Stimulated activated CD8-positive, alpha-beta memory T cell treated with anti-CD3 and anti-CD28 coated beads, Interleukin-15, amount 100 ng/mL, for 48 hours (primary cell): ENCODE measurements at places on chromosomes 2 and 18.

DNA sequence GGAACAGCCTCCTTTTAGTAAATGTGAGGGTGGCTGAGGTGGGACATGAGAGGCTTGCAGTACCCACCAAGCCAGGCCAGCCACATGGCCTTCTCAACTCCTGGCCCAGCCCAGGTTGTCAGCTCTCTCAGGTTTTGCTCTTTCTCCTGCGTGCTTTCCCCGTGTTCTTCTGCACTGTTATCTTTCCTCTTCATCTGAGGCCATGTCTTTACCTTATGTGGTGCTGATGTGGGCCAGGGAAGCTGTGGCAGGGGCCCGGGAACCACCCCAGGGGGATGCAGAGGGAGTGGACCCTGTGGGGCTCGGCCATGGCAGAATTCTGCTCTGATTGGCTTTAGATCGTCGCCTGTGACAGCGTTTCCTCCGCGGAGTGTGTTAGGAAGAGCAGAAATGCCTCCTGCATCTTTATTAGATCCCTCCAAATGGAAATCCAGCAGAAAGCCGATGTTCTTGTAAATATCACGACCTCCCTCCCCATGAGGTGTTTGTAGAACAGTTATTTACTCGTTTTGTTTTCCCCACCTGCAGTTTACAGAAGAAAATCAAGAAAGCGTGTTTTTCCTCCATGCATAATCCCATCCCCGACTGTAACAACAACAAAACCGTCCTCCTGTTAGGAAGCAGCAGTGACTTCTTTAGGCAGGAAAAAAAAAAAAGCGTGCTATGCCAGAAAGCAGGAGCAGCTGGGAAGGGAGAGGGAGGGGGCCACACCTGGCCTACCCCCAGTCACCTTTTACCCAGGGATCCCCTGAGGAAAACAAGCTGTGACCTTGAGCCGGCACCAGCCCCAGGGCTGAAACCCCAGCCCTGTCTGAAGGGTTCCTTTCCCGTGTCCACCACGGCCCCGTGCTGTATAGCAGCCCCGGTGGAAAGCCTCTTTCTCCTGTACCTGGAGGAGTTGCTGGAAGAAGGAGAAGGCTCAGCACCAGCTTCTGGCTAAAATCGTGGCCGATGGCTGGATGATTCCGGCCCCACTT is 54.8 kb downstream of the HPCAL1 start:
- DNase-seq = no peak

- DNase-seq = no peak
Observed at GRCh38 chr2:45962177-45962921, 310.9 kb downstream of the PRKCE start.

GRCh38 chr2:99572373-99573164 is 82.8 kb upstream of the REV1 start:
- DNase-seq = no peak

GRCh38 chr2:174177316-174177890 is 70.9 kb downstream of the OLA1 start:
- no peak for DNase-seq

DNA sequence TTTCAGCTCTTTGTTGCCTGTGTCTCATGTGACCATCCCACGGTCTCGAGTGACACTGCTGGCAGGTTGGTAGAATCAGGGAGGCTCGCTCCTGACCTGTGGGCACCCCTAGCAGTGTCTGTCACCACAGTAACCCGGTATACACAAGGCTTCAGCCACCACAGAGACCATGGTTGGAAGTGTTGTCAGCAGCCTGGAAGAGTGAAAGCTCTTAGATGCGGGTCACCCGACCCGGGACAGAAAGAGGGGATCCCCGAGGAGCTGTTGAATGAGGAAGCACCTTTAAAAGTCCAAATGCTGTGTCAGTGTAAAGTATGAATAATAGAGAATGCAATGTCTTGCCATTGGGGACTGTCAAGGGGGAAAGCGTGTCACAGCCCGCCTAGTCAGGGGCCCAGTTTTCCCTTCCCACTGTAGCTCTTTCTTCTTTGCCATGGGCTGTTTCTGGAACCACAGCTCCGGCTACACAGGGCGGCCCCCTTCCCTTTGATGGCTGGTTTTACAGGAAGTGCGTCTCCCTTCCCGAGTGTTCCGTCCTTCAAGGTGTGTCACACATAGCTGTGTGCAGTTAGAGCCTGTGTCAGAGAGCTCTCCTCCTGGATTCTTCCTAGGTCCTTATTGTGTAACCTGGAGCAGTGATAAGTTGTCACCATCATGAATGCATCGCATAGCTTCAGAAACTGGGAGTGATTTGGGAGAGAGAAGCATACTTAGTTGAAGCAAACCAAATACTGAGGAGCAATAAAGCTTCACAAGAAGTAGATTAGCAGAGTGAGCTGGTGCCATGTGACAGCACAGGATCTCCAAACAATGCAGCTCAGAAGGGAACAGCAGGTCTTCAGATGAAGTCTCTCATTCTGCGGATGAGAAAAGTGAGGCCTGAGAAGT is 81.4 kb downstream of the MTCL1 start:
- no peak for DNase-seq

- DNase-seq = no peak
Observed at GRCh38 chr2:124834331-124834730, 809.2 kb downstream of the CNTNAP5 start.

DNA sequence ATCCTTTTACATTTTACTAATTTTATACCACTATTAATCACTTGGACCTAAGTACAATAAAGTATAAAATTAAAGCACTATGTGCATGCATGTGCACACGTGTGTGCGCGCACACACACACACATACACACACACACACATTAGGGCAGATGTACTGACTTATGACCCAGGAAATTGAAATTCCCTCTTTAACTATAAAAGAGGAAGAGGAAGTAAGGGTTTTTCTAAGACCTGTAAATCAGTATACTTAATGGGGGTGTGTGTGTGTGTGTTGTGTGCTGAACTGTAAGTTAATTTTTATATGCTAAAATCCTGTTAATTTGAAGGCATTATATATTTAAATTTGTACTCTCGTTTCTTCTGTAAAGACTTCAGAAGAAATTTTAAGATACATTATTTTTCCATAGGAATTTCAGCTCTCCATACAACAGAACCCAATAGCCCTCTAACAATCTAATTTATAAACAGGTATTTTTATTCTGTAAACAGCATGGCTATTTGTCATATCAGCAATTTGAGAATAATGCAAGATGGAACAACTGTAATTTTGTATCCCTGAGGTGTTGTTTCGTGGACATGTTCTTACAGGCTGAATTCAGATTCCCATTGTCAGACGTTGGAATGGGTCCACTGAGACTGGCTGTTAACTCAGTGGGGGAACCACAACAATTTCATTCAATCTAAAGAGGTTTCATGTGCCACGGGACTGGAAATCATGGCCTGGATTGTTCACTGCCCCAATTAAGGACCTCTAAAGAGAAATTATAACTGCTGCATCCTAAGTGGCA is 90.9 kb downstream of the PLA2R1 start:
- no peak for DNase-seq

- DNase-seq = peak; percentile 58
Observed at GRCh38 chr2:172103471-172104272, 972 bp upstream of the DLX2 start.

DNA sequence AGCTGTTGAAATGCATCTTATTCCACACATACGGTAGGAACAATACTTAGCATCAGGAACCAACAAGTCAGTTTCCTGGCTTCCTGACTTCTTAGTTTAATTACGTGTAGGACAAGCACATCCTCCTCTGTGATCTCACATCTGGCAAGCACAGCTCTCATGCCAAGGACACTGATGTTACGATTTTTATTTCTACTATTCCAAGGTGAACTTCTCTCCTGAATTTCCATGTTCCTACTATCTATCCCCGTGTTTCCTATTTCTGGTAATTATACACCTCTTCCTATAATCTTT is 374.0 kb downstream of the NCKAP5 start:
- DNase-seq = no peak

DNA sequence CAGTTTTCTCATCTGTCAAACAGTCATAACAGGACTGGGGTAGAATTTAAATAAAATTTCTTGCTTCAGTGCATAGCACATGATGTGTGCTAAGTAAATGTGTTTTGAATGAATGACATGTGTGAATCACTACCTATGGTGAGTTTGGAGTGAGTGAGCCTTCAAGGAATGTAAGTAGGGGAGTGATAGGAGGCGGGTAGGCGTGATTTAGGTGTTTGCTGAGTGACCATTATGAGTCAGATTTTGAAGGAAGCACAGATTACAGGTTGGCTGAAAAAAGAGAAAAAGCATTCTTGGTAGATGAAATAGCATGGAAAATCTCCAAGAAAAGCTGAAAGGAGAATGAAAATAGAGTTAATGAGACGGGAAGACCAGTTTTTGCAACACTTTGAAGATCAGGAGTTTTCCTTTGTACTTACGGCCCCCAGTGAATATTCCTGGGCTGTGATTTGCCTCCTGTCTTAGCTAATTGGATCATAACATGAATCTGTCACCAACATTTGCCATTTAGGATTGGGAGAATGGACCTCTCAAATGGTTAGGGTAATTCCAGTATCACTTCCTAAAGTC is 136.9 kb upstream of the GATA6 start:
- no peak for DNase-seq

GRCh38 chr18:67805261-67805660 is 288.7 kb upstream of the DSEL start:
- DNase-seq = no peak

- DNase-seq = no peak
Observed at GRCh38 chr2:160227293-160227915, 27.3 kb upstream of the ITGB6 start.

- no peak for DNase-seq
Observed at GRCh38 chr2:76159042-76159648, 448.4 kb upstream of the GCFC2 start.

DNA sequence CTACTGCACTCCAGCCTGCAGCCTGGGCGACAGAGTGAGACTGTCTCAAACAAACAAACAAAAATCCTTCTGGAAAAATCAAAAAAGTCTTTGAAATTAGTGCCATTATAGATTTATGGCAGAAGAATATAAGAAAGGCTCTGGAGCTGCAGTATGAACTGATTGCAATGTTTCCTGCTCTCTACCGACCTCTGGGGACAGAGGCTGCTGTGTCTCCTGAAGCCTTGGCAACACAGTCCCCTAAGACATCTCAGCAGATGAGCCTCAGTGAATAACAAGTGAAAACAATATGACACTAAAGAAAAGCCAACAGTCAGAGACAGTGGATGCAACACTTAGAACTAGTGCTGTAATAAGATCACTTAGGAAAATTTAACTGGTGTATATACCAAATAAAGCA is 494.9 kb upstream of the LRATD1 start:
- DNase-seq = no peak

DNA sequence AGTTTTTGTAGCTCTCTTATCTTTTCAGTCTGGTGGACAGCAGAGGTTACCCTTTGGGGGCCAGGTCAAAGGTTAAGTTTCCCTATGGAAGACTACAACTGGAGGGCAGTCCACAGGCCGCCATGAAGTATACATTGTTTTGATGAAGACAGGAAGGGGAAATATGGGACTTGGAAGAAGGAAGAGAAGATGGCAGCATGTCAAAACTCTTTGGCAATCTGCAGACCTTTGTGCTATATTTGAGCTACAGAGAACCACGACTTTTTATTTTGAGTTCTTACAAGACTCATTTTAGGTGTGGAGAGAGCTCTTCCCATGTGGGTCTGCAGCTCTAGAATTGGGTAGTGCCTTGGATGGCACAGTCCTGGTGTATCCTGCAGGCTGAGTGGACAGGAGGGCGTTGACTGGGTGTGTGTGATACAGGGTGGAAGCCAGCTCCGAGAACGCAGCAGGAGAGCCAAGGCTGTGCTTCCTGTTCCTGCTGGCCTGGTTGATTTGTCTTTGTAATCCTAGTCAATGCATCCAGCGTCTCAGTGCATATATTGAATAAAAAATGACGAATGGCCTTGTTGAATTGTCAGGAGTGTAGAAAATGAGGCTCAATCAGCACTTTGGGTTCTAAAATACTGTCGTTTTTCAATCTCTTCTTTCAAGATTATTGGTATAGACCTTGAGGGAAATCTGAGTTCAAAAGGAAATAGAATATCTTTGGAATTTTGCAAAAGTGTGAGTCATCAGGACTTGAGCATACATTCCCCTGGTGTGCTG is 11.5 kb downstream of the ITGA6 start:
- DNase-seq = no peak

- no peak for DNase-seq
Observed at GRCh38 chr2:237616373-237616733, 11.0 kb upstream of the LRRFIP1 start.

DNA sequence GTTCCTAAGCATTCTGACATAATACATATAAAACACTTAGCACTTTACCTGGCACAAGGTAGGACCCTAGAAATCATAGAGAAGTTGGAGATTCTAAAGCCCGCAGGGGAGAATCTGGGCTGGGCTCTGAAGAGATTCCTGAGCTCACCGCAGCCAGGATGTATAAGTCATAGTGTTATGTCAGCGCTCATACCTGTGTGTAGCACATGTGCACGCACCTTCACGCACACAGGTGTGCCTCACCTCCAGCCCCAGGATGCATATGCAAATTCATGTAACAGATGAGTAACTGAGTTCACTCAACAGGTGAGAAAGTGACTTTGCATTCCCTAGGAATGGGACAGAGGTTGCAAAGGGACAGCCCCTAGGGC is 7.9 kb upstream of the SDC1 start:
- no peak for DNase-seq

GRCh38 chr2:45264227-45265225 is 255.3 kb upstream of the SIX2 start:
- peak; percentile 3 for DNase-seq

- DNase-seq = no peak
Observed at GRCh38 chr2:11330457-11331142, 13.8 kb downstream of the ROCK2 start.

DNA sequence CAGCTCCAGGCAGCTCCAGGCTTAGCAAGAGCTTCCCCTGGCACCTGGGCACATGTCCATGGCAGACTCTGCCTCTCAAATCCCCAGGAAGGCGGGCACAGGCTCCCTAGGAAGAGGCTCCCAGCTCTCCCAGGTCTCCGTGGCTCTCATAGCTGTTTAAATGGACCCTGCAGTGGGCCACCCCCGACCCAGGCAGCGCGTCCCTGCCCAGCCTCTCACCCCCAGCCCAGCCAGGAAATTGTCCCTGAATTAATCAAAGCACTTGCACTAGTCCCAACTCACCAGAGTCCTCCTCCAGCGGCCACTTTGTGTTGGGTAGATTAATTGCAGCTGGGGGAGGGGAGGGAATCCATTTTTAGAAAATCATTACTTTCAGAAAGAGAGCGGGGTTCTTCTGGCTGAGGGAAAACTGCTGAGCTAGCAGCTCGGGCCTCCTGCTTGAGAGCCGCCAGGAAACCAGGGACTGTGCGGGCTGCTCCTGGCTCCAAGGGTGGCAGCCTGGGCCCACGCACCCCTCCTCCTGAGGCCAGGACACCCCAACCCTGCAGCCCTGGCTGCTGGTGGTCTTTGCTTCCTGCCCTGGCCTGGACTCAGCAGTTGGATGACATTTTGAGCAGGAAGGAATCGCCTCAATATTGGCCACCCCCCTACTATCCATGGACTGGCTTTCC is 36.0 kb downstream of the SMAD7 start:
- no peak for DNase-seq

DNA sequence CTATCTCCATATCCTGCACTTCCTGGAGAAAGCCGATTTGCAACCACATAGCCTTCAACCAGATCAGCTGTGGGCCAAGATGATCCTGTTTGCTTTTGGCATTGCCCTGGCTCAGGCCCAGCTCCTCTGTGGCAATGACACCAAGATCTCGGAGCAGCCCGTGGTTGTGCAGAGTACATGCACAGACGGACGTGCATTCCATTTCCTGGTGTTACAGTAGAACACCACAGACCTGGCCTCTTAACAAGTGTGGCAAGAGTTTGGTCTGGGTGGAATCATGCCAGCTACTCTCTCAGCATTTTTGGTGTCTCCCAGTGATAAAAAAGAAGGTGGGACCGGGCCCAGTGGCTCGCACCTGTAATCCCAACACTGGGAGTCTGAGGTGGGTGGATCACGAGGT is 20.0 kb downstream of the MALT1 start:
- no peak for DNase-seq

GRCh38 chr2:46854260-46854659 is 61.3 kb downstream of the MCFD2 start:
- DNase-seq = no peak
